ENCODE measurements at places on chromosomes 2 and 18.

DNA sequence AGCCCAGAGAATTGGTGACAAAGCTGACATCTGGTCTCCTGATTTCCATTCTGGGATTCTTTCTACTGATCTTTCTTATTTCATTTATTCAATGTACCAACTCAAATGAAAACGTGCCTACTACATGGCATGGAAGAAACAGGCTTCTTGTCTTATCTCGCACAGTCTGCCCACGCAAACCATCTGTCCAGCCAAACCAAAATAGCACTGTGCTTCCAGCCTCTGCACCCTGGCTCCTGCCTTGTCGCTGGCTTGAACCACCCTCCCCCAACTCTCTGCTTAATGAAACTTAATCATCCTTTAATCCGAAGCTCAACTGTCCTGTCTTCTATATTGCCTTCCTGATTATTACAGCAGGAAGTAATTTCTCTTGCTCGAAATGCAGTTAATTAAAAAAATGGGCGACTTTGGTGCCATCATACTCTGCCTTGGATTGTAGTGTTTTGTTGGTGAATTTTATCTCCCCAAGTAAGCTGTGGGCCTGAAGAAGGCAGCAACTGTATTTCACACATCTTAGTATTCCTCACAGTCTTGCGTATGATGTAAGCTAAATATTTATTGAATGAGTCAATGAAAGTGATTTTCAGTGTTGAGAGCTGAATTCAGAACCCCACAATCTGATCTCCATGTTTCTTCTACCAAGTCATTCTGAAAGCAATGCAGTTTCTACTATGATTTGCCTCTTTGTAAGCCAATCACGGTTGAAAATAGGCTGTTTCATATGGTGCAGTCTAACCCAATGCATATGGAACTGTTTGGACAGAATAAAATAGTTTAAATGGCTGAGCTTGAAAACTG lies 190.8 kb downstream of the TMEM247 start:
- DNase-seq, result no peak

DNA sequence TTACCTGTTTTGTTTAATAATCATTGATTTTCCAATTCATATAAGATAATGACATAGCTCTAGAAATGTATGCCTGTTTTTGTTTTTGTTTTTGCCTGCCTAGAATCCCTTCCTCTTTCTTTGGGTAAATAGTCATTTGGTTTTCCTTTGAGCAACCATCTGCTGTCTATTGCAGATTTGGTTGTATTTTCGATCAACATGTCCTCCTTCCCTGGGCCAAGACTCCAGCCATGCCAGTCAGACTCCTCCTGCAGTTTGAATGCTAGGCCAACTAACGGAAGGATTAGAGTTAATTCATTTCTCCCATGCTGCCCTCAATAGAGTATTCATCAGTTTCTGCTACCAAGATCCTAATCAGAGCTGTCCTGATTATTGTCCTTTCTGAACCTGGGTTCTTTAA lies 67.1 kb downstream of the MAIP1 start:
- no peak for DNase-seq

DNA sequence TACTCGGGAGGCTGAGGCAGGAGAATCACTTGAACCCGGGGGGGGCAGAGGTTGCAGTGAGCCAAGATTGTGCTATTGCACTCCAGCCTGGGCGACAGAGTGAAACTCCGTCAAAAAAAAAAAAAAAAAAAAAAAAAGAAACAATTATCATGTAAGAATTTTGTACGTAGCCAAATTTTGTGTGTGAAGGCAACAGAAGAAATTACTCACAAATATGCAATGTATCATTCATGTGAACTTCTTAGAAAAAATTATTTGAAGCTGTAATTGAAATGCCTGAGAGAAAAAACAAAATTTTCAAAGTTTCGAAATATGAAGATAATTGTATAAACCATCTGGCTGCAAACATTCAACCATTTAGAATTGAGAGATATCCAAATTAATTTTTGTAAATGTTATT lies 204.8 kb upstream of the PARD3B start:
- DNase-seq, result no peak

DNA sequence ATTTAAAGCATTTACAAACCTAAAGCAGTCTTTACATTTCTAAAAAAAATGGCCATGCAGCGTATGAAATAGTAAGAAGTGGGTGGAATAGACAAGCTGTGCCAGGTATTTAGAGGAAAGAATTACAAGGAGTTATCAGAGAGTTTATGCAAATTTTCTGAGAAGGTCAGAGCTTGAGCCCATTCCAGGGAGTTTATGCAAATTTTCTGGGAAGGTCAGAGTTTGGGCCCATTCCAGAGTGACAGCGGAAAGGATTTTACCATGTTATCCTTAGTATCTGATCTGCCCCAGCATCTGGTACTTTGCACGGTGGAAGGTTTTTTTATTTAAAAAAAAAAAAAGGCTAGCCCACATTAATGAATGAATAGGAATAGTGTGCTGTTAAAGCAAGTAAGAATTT lies 1.4 kb upstream of the DOK6 start:
- no peak for DNase-seq

- DNase-seq, result no peak
These were observed 238.3 kb upstream of the TRIB2 start for GRCh38 chr2:12478151-12479064.

DNA sequence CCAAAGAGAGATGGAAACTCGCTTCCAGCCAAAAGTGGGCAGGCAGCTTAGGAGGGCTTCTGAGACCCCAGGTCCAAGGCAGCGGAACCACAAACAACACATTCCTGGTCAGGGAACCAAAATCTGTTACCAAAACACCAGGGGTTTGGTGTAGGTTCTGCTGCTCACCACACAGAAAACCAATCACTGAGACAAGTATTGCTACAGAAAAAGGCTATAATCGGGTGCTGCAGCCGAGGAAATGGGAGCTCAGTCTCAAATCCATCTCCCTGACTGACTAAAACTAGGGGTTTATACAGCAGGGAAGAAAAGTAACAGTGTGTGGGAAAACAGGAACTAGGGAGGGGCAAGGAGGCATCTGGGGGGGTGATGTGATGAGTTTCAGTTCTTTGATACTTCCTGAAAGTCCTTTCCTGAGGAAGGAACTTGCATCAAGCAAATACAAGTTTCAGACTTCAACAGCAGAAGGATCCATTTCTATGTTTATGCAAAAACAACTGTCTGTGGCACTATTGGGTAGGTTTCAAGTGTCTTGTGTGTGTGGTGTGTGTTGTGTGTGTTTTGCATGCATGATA lies 108.0 kb downstream of the FAM168B start:
- no peak for DNase-seq

DNA sequence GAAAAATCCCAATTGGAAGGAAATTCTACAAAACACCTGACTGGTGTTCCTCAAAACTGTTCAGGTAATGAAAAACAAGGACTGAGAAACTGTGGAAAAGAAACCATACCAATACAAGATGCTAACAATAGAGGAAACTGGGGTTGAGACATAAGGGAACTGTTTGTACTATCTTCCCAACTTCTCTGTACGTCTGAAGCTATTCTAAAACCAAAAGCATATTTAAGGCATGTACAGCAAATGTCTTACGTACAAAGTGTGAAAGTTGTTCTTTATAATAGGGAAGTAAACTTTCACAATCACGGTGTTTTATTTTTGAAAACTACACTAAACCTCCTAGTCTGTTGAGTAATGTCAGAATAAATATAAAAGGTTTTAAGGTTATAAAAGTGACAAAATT lies 776.1 kb upstream of the RAB6C start:
- no peak for DNase-seq

- DNase-seq, result no peak
These were observed 258.7 kb upstream of the RAB6C start for GRCh38 chr2:129720761-129721160.

DNA sequence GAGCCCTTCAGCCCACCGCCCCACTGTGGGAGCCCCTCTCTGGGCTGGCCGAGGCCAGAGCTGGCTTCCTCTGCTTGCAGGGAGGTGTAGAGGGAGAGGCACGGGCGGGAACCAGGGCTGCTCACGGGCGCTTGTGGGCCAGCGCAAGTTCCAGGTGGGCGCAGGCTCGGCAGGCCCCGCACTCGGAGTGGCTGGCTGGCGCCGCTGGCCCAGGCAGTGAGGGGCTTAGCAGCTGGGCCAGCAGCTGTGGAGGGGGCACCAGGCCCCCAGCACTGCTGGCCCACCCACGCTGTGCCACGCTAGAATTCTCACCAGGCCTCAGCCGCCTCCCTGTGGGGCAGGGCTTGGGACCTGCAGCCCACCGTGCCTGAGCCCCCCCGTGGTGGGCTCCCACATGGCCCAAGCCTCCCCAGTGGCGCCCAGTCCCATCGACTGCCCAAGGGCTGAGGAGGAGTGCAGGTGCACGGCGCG lies 45.2 kb downstream of the SLC5A7 start:
- DNase-seq, result no peak

- no peak for DNase-seq
These were observed 417.1 kb upstream of the CDH2 start for GRCh38 chr18:28594034-28594433.

DNA sequence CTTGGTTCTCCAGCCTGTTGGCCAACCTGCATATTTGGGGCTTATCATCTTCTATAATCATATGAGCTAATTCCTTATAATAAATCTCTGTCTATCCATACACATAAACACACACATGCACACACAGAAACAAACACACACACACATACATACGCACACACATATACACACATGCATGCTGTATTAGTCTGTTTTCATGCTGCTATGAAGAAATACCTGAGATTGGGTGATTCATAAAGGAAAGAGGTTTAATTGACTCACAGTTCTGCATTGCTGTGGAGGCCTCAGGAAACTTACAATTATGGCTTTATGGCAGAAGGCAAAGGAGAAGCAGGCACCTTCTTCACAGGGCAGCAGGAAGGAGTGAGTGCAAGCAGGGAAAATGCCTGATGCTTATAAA lies 707.4 kb upstream of the CDH2 start:
- DNase-seq, result no peak

DNA sequence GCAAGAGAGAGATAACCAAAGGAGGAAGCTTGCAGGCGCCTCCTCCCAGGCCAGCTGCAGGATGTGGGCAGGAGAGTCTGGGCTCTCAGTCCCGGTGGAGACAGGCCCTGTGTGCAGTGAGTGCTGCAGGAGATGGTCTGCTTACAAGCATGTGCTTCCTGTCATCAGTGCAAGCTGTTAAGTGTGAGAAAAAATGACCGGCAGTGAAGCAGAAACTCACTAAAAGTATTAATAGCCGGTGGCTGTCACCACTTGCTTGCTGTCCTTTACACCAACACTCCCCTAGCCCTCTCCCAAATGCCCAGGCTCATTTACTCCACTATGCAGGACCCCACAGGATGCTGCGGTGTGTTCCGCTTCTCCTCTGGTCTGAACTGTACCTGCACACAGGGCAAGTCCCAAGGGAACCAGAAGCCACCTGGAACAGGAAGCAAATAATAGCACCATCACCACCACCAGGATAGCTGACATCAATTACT lies 435.6 kb upstream of the HS6ST1 start:
- peak; percentile 11 for DNase-seq

- DNase-seq, result no peak
These were observed 4.9 kb downstream of the ATP5MC3 start for GRCh38 chr2:175176624-175177023.

- DNase-seq, result no peak
These were observed 231.8 kb upstream of the RBBP8 start for GRCh38 chr18:22701326-22701725.

DNA sequence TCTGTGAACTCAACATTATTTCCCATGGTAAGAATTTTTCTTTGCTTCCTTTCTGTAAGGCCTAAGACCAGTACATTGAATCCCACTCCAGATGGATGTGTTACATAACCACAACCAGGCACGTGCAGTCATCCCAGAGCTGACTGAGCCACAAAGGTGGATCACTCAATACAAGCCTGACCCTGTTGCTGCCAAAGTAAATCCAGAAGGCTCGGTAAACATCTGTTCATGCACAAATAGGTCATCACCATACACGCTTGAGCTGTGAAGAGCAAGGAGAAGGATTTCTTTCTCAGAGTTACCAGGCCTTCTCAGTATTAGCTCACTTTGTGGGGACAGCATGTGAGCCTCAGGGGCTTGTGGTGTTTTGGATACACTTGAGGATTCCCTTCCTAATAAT lies 791.4 kb upstream of the FANCL start:
- DNase-seq, result no peak

- no peak for DNase-seq
These were observed 752.6 kb upstream of the ID2 start for GRCh38 chr2:7929281-7929680.

DNA sequence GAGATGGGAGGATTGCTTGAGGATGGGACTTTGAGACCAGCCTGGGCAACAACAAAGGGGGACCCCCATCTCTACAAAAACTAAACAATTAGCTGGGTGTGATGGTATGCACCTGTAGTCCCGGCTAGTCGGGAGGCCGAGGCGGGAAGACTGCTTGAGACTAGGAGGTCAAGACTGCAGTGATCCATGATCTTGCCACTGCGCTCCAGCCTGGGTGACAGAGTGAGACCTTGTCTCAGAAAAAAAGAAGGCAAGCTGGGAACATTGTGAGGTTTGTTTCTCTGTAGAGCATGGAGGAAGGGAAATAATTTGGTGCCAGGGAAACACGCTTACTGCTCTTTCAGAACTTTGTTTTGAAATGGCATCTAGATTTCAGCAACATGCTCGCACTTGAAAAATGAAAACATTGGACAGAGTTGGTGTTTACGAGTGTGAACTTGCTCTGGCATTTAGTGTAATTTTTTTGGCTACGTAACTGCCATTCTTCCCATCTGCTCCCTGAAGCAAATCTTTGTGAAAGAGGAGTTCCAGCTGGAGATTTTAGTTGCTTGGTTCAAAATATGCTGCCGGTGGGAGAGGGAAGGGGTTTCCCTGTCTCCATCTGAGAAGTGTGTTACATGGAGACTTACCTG lies 125.6 kb upstream of the DLX2 start:
- no peak for DNase-seq

DNA sequence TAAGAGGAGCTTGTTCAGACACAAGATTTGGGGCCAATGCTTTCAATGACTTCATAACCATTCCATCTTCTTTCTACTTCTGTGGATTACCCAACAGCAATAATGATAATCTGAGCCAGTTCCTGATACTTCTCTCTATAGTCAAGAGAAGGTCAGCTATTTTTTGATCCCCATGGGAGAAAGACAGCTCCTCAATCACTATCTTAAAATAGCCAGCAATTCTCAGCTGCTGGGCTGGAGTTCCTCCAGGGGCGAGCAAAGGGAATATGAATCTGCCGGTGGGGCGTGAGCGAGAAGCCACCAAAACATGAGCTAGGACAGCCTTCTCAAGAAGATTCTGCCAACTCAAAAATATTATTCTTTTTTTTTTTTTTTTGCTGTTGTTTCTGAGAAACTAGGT lies at the start of gene TMEM182:
TMEM182 (plus strand) TSS at position 269 of the 400 bp plus-strand sequence. CDS start 187 bp downstream, outside the sequence.
- DNase-seq, result no peak

DNA sequence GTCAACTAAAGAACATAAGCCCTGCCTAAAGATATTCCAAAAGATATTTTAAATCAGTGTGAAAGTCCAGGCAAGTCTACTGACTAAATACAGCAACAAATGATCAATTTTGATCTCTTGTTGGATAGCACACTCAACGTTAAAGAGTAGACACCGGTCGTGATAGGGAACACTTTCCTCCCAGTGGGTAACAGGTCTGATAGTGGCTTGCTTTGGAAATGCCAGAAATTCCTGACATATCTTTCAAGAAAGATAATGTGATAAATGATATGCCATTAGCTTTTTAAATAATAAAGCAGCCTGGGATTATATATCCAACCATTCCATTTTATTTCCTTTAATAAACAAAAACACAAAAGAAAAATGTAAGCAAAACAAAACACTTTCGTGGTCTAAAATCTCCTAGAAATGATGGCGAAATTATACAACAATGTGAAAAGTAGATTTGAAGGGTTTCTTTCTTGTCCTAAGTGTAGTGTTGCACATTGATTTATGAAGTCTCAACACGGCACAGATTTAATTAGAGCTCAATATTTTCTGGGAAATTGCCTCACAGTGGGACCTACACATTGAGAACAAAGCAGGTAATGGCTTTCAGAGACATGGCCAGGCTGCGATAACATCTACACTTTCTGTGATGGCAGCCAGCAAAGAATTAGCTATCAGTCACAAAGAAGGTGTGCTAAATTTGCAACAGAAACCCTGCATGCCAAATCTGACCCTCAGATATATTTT lies 158.6 kb downstream of the PPP1R1C start:
- no peak for DNase-seq
